HL-60 (cell line): ENCODE measurements at places on chromosomes 6 and 20.

DNA sequence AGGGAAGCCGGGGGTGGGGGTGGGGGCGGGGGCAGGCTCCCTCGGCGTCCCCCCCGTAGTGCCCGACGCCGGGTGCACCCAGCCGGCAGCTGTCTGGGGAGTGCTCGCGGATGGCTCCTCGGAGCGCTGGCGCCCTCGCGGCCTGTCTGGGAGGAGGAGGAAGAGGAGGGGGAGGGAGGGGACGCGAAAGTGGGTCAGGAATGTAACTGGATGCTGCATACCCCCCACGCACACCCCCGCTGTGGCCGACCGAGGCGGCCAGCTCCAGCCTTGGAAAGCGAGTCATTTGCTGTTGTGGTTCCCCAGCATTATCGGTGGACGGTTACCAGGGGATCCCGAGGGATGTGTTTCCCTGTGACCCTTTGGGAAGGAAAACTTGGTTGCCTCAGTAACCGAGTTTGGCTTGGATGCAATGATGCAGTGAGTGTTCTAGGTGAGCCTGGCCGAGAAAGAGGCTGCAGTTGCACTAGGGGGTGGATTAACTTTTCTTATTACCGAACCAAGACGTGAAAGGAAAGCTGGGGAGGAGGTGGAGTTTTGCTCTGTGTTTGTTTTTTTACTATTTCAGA is 55.2 kb upstream of the RREB1 start:
- DNase-seq: peak; percentile 63

DNA sequence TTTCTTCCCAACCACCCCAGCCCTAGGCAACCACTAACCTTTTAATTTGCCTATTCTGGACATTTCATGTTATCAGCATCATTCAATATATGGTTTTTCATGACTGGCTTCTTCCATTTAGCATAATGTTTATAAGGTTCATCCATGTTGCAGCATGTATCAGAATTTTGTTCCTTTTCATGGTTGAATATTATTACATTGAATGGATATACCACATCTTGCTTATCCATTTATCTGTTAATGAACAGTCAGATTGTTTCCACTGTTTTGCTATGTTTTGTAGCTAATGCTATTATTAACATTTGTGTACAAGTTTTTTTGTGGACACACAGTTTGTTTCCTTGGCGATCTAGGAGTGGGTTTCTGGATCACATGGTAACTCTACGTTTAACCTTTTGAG is 3.0 kb upstream of the DNAAF9 start:
- DNase-seq: no peak

GRCh38 chr6:159464816-159465215 is 228.2 kb downstream of the SOD2 start:
- no peak for DNase-seq

DNA sequence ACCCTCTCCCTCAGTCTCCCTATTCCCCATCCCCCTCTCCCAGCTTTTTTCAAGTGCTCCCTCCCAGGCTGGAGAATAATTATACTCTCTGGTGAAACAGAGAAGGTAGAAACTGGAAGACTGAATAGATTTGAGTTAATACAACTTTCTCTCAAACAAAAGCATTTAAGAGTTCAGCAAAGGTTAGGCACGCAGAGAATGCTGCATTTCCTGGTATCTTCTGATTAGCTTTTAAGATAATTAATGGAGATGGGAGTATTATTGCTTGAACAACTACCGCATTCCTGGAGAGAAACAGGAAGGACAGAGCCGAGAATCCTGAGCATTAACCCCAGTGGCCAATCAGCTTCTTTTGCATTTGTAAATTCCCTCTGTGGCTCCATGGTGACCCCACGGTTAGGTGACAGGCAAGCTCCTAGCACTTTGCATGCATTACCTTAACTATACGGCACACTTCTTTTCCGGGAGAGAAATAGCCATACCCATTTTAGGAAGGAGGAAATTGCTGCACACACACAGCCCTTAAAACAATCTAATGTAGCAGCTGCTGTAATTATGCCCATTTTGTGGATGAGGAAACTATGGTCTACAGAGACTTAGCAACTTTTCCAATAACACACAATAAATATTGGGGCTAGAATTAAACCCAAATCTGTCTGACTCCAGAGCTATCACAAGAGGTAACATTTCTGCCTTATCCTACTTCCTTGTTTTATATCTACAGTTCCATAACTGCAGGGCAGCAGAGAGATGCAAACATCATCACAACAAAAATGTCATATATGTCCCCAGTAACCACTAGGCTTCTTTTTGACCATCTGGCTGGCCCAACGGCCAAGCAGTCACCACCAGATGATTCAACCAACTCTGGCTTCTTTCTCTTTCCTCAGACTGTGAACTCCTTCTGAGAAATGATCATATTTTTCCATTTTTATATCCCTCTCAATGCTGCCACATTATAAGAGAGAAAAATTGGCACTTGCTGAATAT is 169.9 kb downstream of the CD24 start:
- DNase-seq: no peak

DNA sequence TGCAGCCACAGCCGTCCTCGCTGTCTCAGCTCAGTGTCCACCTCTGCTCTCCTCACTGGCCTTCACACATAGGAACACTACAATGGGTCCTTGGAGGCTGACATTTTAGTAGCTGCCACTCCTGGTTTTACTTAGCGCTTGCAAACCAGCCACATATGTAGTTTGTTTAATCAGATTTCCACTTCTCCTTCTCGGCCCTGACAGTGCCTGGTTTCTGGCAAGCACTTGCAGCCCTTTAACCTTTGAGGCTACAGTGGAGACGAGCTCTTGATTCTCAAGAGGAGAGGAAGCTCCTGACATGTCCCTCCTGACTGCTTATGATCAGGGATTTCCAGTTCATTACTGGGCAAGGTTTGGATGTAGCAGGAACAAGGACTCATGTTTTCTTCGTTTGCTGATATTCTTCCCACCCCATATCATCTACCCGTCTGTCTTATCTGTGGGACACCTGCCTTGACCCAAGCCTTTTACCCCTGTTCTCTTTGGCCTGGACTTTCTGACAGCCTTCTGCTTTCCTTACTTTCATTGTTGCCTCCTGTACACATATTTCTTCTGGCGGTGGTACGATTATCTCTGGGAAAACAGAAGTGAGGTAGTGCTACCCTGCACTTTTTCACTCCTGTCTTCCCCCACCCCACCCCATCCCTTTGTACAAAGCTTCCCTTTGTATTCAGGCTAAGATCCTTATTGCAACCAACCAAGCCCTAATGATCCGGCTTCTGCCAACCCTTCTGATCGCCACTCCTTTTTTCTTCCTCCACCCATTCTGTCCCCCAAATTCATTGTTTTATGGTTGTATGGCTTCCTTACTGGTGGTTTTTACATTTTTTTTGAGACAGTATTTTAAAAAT is 31.2 kb downstream of the CEP43 start:
- DNase-seq: no peak

DNA sequence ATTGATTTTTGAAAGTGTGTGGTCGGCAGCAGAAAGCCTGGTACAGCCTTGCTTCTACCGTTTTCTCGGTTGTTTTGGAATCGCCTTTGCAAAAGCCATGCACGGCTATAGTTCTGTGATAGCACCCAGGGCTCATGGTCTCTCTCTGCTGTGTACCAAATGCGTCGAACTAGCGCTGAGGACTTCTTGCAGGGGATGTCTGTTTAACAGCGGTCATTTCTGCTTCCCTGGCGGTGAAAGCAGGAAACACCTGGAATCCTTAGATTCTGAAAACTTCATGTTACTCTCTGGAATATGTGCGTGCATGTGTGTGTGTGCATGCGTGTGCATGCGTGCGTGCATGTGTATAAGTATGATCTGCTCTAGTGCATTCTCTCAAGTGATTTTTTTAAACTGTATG is 26.1 kb upstream of the GCNT2 start:
- no peak for DNase-seq

DNA sequence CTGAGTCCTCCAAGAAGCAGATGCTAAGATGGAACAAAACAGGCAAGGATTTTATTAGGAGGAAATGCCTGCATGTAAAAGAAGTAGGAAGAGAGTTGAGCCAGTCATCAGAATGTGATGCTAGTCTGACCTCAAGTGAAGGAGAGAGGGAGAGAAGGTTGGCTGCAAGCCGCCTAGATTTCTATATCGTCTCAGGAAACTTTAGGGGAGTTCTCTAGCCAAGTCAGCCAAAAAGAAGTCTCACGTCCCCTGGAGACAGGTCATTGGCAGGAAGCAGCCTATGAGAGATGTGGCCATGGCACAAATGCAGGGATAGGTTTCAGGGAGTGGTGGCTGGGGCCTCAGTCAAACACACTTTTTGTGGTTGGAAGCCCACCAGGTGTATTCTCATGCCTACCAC is 378.0 kb downstream of the CD109 start:
- DNase-seq: no peak

- DNase-seq: no peak
Measured at GRCh38 chr6:73560182-73560732, 39.4 kb upstream of the EEF1A1 start.

DNA sequence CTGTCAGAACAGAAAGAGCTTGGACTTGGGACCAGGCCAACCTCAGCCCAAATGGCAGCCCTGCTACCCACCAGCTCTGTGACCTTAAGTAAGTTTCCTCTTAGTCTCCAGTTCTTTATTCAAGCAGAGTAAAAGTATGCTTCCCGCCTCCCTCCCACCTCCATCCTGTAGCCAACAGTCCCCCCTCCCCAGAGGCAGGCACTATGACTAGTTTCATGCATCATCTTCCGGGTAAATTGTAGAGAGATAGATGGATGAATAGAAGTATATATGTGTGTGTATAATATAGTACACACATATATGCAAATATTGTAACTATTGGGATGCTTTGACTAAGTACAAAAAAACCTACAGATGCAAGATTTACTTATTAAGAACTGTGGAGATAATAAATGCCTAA is 39.5 kb upstream of the B4GALT5 start:
- DNase-seq: no peak

DNA sequence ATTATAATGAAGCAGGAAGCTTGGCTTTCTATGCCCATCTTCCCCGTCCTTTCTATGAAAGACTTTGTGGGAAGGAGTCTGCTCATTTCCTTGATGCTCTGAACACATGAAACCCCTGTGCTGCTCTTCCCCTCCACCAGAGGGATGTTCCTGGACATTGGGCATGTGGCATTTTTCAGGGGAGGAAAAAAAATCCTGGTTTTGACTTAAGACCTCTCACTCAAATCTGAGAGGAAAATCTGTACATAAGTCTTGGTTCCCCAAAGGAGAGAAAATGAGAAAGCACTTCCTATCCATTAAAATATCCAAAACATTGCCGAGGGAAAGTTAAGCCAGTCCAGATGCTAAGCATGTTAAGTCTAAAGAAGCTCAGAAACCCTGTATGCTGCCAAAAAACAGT is 393.0 kb downstream of the PAX1 start:
- DNase-seq: no peak

DNA sequence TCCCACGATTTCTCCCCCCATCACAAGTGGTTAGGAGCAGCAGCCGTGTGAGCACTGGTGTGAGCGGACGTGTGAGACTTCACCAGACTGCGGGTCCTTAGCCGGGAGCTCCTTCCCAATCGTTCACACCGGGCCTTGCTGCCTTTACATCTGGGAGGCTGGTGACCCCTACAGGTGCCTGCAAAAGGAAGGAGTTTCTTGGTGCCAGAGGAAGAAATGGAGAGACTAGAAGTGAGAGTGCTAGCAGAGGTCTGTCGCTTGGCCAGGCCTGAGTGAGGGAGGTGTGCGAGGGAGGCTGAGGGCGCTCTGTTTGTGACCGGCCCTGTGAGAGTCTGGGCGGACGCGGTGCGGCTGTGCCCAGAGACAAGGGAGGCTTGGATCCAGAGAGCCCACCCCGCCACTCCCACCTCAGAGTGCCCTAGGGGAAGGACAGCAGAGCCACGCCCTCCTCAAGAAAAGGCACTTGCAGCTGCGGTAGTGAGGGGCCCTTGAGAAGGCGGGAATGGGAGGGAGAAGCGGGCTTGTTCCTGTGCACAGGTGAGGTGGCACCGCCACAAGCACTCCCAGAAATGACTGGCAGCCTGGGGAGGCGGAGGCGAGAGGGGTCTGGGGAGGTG is 10.0 kb upstream of the ARMC2 start:
- DNase-seq: no peak

DNA sequence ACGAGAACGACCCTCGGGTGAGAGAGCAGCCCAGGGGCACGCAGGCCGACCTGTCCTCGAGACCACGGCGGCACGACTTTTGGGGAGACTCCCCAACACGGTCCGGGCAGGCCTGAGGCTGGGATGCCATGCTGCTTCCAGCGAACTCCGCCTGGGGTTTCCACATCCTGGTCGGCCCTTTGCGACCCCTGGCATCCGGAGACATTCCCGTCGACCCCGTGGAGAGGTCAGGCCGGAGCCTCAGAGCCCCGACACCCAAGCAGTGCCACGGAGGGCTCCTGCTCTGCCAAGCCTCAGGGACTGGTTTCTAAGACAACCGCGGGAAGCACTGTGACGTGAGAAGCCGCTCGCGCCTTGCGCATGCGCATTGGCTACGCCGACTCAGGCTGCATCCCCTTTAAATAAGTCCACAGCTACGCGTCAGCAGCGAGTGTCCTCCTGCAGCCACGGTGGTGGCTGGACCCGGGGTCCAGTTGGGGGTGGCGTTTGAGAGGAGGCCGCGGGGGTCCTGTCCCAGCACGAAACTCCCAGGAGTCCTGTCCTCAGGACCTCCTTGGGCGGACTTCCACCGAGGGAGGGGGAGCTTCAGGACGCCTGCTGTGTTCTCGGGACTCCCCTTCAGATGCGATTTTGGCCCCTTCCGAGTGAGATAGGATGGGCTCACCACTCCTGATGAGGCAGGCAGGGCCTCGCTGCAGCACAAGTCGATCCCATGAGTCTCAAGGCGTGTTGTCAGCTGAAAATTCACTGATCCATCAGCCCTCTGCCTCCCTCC is 1089.3 kb upstream of the DEFB115 start:
- no peak for DNase-seq

- DNase-seq: no peak
Measured at GRCh38 chr6:161327360-161327953, 53.6 kb upstream of the AGPAT4 start.

- DNase-seq: no peak
Measured at GRCh38 chr6:71320041-71320440, 31.4 kb downstream of the OGFRL1 start.

DNA sequence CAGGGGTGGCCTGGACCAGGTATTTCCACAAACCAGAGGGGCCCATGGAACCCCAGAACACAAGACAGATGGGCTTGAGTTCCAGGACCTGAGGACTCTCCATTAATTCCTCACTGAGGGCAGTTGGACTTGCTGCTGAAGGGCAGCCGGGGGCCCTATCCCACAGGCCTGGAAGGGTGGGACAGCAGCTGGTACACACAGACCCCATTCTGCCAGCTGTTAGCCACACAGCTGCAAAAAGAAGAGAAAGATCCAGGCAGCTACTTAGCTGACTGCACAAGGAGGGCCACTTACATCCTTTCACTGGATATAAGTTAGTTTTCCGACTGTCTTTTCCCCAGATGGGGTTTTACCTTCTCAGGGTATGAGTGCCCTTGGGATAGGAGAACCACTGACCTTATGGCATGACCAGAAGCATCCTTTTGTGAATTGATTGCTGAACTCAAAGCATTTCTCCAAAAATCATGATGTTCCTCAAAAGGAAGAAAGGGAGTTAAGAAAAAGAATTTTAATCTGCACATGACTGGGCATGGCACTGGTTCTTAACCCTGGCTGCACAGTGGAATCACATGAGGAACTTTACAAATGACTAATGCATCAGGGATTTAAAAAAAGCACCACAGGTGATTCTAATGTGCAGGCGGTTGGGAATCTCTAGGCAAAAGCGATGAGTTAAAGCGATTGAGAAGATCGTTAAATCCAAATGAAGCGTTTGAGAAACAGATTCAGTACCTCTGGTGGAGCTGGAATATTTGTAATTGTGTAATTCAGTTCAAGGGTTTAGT is 199.4 kb downstream of the TFAP2A start:
- no peak for DNase-seq
